Uterus (tissue), 4 donors: ENCODE measurements at places on chromosomes 3 and 15.

GRCh38 chr3:37945807-37946530 lies 44.6 kb upstream of the VILL start:
- no peak for DNase-seq

DNA sequence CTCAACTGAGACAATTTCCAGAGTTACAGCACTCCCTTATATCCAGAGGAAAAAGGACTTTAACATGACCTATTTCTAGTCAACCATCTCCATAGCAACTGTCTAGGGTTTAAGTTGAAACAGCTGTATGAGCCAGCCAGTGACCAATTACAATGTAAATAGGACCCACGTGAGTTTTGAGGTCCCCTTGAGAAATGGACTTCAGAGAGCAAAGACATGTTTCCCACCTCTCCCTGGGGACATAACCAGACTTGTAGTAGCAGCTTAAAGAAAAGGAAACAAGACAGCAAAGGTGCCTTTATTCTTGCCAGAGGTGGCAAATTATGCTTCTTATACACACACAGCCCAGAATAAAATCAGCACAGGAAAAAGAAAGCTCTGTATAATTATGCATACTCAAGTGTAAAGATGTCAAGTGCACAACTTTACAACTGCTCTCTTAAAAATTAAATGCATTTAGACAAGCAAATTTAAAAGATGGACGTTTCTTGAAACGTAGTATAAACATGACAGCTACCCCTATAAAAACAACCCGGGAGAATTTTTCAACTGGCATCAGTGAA lies 40.2 kb downstream of the SUMF1 start:
- DNase-seq = no peak

- no peak for DNase-seq
These were observed 44.2 kb downstream of the CMTM8 start for GRCh38 chr3:32282578-32283154.

GRCh38 chr15:100108846-100109245 lies 232.9 kb downstream of the ADAMTS17 start:
- peak; percentile 8 for DNase-seq

- no peak for DNase-seq
These were observed 174.7 kb upstream of the TPM1 start for GRCh38 chr15:62867844-62868243.

- peak; percentile 23 for DNase-seq
These were observed 1.4 kb upstream of the MAGEL2 start for GRCh38 chr15:23648920-23649515.

- no peak for DNase-seq
These were observed 11.7 kb upstream of the SEMA3B start for GRCh38 chr3:50256978-50257890.

GRCh38 chr15:55133972-55134371 lies 62.8 kb downstream of the RSL24D1 start:
- DNase-seq = no peak

DNA sequence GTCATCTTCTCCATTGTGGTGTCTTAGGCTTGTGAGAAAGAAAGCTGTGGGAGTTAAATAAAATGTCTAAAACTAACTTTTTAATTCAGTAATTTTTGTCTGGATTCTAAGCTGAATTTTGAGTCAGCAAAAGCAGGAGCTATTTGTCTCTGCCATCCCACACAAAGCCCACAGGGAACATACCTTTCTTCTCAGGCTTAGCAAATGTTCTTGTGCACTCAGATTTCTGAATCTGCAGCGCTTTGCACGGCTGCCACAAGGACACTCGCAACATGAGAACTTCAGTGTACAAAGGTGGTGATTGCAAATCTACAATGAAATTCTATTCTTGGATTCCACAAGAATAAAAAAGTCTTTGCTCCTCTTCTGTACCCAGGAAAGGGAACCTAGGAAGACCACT lies 88.2 kb upstream of the RNF7 start:
- DNase-seq = no peak

DNA sequence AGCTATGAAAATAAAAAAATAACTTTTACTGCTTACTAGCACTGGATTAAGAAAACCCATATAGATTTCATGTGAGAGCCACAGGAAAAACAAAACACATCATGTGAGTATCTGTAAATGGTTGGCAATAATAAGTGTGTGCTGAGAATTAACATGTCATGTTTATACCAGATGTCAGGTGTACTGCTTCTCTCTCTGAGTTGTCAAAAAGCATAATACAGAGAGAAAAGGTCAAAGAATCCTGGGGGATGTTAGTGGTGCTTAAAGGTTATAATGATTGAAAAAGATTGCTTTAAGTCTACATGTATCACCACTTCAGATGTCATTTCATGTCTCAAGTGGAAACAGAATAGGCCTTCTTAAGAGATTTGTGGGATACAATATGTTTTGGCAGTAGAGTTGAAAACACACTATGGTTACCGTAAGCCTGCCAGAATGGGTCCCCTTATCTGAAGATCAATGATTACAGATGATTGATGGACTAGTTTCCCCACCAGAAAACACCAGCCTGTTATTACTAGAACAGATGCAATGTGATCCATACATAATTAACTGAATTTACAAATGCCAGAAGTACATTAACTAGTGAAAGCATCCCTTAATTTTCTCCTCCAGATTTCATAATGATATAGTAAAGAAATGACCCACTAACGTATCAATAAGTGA lies 204.1 kb downstream of the CNTN3 start:
- no peak for DNase-seq

GRCh38 chr15:59685737-59686297 lies 3.3 kb downstream of the BNIP2 start:
- no peak for DNase-seq
